ENCODE measurements at places on chromosomes 7 and 10.

DNA sequence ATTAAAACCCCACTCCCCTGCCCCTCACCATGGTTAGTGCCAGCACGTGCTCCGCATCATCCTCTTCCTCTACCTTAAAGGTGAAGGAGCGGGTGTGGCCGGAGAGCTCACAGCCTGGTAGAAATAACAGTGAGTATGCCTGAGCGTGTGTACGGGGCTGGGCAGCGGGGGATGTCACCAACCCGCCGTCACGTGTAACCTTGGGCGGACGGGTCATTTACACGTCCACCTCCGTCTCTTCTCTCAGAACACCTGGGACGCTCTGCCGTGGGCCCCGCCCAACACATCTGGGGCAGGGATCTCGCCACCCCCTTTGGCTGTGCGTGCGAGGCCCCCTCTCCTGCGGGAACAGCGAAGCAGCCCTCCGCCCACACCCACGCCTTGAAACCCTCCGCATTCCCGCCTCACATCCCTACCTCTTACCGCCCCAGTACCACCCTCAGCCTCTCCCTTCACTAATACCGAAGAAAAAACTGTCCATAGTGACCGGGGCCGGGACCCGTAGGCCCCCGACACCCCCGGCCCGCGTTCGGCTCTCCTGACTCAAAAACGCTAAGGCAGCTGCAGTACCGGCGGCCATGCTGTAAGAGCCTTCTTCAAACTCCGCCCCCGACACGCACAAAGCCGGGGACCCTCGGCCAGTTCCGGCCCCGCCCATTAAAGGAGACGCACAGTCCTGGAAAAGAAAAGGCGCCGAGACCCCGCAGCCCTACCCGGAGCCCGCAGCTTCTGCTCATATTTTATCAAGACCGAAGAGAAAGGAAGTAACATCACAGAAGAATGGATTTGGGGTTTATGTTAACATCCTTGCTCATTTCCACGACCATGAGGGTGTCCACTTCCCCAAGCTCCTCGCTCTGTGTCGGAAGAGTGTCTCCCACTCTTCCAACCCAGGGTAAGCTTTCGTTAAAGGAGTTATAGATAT lies at the start of gene NPM3:
Gene NPM3 (minus strand): TSS at position 636 of the 925 bp plus-strand sequence. CDS start 56 bp downstream, at position 580.
- DNase-seq = peak; percentile 89

GRCh38 chr7:147509541-147510200 lies 1080.9 kb upstream of the C7orf33 start:
- DNase-seq = no peak

- no peak for DNase-seq
These were observed 169.5 kb upstream of the PFKP start for GRCh38 chr10:2897619-2898508.

GRCh38 chr7:47474937-47475879 lies 106.7 kb downstream of the TNS3 start:
- no peak for DNase-seq

DNA sequence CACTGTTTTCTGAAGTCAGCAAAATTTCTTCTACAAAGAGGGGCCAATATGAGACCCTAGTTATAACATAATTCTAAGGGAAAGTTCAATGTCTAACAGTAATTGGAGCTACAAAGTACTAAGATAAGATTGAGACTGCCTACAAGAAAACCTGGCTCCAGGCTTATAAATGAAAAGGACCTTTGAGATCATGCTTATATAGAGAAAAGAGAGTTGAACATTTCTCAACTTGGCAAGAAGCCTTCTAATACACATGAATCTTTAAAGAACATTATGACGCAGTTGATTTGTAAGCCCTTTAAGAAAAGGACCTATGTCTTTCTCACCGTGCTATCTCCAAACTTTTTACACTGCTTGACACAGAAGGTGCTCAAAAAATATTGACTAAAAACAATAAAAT lies 87.9 kb downstream of the TPK1 start:
- no peak for DNase-seq

DNA sequence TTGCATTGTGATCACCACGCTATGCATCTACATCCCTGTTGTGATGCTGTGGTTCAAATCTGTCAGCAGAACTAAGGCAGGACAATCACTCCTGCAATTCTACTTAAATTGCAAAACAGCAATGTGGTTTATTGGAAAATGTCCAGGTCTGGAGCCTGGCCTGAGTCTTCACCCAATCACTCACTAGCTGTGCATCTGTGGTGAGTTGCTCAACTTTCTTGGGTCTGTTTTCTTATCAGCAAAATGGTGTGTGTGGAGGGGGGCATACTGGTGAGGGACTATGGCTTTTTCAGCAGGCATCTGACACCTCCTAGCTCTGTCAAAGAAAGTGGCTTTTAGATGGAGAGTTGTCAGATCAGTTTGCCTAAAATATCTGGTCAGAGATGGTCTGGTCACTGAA lies 108.3 kb upstream of the FEZF1 start:
- no peak for DNase-seq

DNA sequence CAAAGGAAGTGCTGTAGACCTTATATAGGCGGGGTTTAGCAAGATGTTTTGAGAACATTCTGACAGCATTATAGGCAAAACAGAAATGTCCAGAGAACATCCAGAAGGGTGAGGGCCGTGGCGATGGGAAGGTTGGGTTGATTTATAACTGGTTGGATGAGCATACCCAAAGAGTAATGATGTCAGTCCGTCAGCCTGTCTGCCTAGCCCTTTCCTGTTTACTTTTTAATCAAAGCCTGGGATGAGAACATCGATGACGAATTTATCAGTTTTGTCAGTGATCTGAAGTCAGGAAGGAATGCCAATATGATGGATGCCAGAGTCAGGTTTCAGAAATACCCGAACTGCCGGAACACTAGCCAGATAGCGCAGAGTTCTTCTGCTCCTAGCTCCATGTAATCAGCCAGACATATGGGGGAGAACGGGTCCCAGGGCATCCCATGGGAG lies 33.8 kb upstream of the TRIM8 start:
- DNase-seq = no peak

DNA sequence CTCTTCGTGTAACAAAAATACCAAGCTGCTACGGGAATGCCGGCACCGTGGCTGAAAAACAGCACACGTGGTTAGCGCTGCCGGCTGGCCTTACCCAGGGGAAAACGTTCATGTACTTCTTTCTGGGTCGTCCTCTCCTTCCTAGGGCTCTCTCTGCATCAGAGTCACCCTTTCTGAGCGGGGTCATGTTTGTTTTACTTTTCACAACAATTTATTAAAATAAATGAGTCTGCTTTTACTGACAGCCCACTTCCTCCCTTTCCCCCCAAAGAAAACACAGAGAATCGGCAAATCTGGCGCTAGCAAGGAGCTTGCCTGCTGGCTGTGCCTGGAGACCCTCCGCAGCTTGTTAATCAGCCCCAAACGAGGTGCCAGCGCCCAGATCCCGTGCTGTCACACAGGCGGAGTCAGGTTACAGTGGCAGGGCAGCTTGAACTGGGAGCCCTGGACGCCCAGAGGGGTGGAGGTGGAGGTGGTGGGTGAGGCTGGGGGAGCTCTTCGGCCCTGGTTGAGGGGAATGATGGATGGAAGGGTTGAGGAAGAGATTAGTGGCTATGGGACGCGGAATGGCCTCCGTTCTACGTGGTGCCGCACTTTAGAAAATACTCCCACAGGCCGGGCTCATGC lies 162.2 kb upstream of the TNS3 start:
- peak; percentile 51 for DNase-seq

DNA sequence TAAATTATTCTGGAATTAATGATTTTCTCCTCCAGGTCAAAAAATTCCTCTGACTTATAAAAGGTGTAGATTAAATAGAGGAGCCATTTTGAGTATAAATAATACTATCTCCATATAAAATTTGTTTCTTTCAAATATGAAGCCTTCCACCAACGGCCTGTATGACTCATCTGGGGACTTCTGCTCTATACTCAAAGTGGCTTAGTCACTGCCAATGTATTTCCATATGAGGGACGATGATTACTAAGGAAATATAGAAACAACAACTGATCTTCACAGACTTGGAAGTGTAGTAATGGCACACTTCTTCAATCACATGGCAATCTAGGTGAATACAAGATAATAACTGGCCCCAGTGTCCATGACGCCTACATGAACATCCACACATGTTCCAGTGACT lies 335.6 kb upstream of the HGF start:
- no peak for DNase-seq

GRCh38 chr10:100470367-100470766 lies 7.6 kb downstream of the WNT8B start:
- no peak for DNase-seq

- no peak for DNase-seq
These were observed 94.7 kb downstream of the SORBS1 start for GRCh38 chr10:95466436-95466835.

- DNase-seq = no peak
These were observed 125.1 kb downstream of the RAPGEF5 start for GRCh38 chr7:22231806-22232205.

DNA sequence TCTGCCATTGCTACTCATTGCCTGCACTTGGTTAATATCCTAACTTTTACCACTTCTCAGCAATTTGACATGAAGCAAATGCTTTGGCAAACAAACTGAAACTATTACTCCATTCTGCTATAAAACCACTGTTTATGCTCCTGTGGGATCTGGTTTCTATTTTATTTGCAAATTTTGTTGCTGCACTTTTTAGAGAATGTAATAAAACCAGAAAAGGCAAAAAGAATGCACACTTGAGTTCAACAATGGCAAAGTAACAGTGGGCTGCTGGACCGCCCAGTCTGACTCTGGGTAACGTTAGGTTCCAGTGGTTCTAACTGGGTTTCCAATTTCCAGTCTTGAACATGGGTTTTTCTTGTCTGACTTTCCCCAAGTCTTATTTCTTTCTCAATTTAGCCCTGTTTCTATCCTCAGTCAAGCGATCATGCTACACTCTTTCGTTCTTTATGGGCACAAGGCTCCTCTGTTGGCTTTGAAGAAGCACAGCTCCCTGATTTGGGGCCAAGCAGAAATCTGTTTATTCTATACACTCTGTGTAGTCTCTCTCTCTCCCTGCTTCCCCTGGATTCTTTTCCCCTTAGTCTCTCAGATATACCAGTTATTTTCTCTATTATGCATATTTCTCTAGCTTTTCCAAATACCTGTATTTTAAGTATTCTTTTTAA lies 129.2 kb upstream of the FAM3C start:
- no peak for DNase-seq

DNA sequence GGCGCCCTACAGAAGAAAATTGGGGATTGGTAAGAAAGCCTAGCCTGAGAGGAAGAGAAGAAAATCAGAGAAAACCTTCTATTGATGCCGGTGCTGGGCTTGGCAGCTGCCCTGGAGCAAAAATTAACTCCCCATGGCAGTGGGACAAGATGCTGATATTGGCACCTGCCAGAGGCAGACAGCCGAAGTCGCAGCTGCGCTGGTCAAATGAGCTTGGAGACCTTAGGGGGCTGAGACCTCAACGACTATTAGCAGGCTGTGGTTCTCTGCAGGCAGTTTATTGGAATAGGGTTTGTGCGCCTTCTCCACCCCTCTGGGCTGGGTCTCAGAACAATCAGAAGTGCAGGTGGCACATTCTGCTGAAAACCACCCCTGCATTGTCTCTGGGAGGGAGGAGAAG lies 213.7 kb downstream of the GFRA1 start:
- no peak for DNase-seq

- DNase-seq = no peak
These were observed 2.0 kb downstream of the PLCE1 start for GRCh38 chr10:93995598-93996271.

GRCh38 chr10:77177589-77177988 lies 460.0 kb downstream of the KCNMA1 start:
- DNase-seq = no peak

GRCh38 chr10:74293686-74294371 lies 142.8 kb downstream of the ADK start:
- DNase-seq = no peak

All from retina (tissue), 1 donor.